NCI-H1048 (cell line): ENCODE measurements at places on chromosomes 13 and 19.
A peak's percentile ranks its signal among the peaks of the same experiment; 100 is the strongest.

- DNase-seq: peak; percentile 33
These were observed 9.0 kb downstream of the BLOC1S3 start for GRCh38 chr19:45187421-45188100.

DNA sequence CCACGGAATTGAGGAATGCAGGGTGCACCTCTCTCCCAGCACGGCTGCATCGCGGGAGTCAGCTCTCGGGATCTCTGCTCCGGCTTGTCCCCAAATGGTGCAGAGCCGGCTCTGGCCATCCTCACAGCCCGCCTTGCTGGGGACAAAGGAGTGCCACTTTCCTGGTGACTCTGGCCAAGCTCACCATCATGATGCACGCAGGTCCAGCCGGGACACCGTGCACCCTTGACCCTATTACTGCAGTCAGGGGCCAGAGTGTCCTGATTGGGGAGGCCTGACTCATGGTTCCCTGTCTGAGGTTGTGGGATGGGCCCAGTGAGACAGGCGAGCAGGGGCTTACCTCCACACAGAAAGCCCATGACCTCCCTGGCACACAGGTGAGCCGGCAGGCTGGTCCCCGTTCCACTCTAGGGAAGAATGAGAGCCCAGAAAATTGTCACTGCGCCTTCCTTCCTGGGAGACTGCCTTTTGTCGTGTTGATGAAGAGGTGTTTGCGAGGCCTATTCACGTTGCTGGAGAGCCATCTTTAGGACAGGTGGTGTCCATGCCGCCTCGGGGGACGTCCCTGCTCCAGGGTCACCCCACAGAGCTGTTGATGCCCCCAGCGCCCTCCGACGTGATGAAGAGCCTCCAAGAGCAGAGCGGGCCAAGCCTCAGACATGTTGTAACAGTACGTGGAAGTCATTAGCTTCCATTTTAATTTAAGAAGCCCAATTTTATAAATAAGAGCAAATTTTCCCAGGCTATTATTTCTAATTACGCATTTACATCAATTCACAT lies 18.5 kb upstream of the VSTM2B start:
- no peak for DNase-seq

- no peak for DNase-seq
These were observed 1.3 kb downstream of the SOX21 start for GRCh38 chr13:94710881-94711560.

DNA sequence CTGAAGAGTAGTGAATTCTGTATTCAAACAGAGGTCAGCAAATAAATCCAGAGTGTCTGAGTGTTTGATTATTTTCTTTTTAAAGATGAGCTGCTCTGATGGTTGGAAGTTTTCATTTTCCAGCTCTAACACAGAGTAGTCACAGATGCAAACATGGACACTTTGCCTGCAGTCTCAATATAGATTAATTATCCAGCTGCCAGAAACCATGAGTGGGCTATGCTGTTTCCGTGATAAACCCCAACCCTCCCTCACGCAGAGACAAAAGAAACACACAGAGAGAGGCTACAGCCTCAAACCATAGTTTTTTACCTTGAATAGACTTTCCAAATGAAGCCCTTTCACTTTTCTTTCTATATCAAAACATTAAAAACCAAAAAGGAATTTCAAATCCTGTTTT lies 884.7 kb downstream of the DIAPH3 start:
- no peak for DNase-seq

GRCh38 chr19:41688098-41688497 lies at the start of gene CEACAM7:
TSS of gene CEACAM7 (minus strand) at chr19:41688270. CDS start at chr19:41688165, 105 bp downstream.
- no peak for DNase-seq

GRCh38 chr13:106471957-106472543 lies 63.4 kb downstream of the EFNB2 start:
- no peak for DNase-seq

- DNase-seq: no peak
These were observed 96.6 kb downstream of the SIPA1L3 start for GRCh38 chr19:38003438-38004185.

DNA sequence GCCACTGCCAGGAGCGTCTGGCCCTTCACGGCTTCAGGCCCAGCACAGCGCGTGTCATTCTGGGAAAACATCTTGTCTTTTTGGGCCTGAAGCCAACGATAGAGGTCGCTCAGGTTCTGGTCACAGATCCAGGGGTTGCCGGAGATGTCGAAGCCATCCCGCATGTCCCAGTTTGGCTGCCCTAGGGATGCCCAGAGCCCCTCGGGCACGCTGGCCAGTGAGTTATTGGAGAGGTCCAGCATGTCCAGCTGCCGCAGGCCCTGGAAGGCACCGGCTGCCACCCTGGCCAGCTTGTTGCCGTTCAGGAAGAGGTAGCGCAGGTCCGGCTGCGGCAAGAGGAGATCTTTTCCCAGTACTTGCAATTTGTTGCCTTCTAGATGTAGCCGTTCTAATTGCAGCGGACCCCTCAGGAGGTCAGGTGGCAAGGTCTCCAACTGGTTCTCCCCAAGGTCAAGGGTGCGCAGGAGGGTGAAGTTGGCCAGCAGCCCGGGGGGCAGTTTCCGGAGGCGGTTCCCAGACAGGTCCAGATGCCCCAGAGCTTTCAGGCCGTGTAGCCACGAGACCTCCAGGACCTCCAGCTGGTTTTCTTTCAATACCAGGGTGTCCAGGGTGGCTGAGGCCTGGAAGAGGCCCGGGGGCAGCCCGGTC lies 1.8 kb downstream of the LRG1 start:
- no peak for DNase-seq

DNA sequence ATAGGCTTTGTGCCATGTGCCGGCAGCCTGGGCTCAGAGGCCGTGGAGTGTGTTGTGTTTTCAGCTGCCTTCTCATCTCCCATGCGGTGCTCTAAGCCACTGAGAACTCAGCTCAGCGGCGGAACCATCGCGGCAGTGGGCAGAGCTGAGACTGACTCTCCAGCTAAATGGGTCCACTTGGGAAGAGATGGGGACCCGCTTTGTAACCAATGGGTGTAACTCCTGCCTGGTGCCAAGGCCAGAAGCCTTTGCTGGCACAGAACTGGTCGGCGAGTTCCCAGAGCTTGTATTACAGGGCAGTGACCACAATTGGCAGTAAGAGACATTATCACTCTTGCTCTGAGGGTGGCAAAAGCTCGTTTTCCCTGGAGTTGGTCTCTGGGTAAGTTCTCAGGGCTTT lies 183.0 kb downstream of the STK24 start:
- no peak for DNase-seq

DNA sequence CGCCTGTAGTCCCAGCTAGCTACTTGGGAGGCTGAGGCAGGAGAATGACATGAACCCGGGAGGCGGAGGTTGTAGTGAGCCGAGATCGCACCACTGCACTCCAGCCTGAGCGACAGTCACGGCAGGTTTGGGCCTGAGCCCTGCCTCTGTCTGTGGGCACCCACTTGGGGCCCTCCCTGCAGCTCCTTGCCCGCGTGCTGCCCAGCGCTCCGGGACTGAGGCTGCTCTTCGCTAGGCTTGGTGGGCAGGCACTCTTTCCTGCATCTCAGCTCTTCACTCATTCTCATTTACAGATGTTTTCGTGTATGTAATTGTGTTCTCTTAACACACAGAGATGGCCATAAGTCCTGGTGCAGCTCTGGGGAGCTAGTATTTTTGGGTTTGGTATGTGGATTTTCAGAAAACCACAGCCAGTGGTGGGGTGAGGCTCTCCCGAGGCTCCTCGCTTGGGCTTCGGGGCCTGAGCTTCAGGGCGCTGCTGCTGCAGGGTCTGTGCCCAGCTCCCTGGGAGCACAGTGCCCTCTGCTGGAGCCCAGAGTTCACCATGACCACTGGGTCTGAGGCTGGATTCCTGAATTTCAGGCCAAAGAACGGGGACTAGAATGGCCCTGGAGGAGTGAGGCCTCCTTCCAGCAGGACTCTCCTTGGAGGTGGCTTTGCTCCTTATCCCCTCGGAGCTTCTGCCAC lies 15.2 kb downstream of the UPF1 start:
- no peak for DNase-seq

DNA sequence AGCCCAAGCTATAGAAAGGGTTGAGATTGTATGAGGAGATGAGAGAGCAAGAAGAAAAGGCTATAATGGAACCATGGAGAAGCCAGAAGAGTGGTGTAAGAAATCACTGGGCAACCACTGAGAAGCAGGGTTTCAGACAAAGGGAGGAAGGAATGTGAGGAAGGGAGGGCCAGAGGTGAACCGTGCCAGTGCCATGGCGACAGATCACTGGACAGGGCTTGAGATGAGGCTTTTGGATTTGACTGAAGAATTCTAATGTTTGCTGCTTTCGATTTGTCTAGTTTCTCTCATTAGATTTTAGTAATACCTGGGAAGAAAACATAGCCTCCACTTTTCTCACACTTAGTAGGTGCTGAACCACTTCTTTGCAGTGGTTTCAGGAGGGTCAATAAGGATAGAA lies 6.3 kb upstream of the GPR183 start:
- no peak for DNase-seq

- DNase-seq: no peak
These were observed 816 bp downstream of the CCNP start for GRCh38 chr19:40225440-40226305.

GRCh38 chr13:29411481-29411880 lies 184.0 kb downstream of the SLC7A1 start:
- DNase-seq: no peak

DNA sequence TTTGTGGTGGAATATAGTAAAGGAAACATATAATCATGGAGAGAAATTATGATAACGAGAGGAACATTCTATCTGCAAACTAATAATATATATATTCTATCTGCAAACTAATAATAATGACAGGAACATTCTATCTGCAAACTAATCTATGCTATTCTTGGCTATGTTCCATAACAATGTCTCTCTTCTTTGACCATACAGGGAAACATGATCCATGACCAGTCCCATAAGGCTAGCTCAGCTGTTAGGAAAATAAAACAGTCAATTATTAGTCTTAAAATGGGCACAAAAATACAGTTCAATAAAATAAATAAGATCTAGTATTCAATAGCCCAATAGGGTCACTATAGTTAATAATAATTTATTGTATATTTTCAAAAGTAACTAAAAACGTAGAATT lies 707.8 kb upstream of the PCDH20 start:
- DNase-seq: no peak

DNA sequence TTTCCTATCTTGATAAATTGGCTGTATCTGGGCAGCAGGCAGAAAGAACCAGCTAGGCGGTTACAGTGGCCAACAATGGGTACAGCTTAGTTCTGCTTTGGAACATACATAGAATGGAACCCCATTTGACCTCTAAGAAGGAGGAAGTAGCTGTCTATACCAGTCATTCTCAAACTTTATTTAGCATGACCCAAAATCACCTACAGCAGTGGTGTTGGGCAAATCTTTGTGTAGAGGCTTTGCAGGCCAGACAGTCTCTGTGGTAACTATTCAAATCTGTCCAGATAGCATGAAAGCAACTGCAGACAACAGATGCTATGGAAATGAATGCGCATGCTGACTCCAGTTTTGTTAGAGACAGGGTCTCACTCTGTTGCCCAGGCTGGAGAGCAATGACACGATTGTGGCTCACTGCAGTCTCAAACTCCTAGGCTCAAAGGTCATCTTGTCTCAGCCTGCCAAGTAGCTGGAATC lies 12.0 kb upstream of the KCNC3 start:
- DNase-seq: no peak

DNA sequence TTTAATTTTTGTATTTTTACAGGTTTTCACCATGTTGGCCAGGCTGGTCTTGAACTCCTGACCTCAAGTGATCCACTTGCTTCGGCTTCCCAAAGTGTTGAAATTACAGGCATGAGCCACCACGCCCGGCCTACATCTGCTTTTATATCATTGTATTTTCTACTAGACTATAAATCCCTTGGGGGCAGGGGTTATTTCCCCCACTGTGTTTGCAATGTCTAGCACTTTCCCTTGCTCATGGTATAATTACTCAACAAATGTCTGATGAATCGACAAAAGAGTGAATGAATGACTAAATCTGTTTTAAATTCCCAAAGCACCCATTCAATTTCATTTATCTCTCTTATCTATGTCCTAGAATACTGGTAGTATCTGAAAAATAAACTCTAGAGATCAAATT lies 244.5 kb upstream of the CSNK1A1L start:
- DNase-seq: no peak

DNA sequence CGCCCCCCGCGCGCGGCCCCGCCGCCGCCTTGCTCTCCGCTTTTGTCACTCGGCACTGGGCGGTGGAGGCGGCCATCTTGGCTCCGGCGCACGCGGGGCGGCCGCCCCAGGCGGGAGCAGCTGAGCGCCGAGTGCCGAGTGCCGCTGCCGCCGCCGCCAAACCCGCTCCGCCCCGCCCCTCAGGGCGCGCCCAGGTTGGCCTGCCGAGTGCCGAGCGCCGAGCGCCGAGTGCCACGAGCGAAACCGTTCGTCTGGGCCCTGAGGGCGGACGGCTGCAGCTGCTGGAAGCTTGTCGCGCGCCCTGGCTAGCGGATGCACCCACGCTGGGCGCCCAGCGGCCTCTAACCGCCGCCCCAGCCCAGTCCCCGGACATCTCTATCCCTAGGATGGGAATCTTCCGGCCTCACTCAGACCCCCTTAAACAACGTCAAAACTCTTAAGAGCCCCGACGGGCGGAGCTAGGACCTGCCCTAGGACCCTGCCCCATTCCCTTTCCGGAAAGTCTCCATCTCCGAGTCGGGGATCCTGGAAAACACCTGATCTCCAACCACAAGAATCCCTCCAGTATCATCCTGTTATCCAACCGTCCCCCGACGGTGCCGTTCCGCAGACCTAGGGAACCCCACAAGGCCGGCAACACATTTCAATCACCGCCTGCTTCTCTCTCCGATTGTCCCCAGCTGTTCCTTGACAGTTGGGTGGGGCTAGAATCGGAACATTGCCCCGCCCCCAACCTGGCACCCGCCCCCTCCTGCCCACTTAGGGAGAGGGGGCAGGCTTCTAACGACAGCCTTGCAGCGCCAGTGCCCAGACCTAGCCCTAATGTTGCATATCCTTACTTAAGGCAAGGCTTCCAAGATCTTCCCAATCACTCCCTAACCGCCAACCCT lies 14.1 kb upstream of the AKAP8L start:
- peak; percentile 88 for DNase-seq

DNA sequence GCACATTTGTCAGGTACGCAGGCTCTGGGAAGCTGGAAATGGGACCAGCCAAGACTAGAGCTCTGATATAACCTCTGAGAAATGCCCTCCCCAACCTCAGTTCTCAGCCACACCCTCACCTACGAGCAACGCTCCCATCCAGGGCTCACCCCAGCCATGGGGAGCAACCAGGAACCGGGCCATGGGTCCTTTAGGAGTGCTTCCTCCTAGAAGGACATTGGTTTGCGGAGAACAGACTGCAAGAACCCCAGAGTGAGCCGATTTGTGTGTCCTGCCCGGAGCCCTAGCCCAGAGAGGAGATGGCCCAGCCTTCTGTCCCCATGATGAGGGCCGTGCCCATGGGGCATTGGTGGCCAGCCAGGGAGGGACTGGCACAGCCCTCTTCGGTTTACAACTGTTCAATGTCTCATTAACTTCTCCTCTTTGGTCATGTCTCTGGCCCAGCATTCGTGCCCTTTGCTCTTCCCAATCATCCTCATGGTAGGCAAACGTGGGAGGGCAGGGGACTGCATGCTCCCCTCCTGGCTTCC lies 32.9 kb upstream of the IGSF23 start:
- DNase-seq: no peak

DNA sequence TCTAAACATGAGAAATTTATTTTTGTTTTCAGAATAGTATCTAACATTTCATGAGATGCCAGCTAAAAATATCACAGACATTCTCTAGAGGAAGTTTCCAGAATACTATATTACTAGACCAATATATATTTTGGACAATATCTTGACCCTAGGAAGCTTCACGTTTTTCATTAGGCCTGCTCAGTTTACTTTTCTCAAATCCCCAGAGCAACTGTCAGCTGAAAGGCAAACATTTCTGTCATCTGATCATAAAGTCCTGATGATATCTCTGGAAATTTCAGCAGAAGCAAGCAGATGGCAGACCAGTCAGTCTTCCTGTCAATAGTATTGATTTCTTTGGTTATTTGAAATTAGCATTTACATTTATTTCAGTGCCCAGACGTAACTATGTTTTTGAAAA lies 4.0 kb downstream of the POSTN start:
- DNase-seq: no peak
